ENCODE measurements at places on chromosomes 3 and 15. TPM values are rescaled to one million over a fixed set of nuclear protein-coding genes. Genes with fewer than 3 reads are reported as not detected.

GOLGA6L22 gene
- not detected for total RNA-seq

ZNF717 gene
- total RNA-seq: 7.2 TPM

GLDN gene
- not detected for total RNA-seq

HEG1 gene
- total RNA-seq: 19.0 TPM

LSAMP gene
- not detected for total RNA-seq

CHCHD4 gene
- 11.9 TPM for total RNA-seq

RHOV gene
- not detected for total RNA-seq

ST8SIA2 gene
- total RNA-seq: 0.13 TPM

FBXO40 gene
- total RNA-seq: not detected

PODXL2 gene
- total RNA-seq: 0.89 TPM

HIGD2B gene
- not detected for total RNA-seq
